ENCODE measurements at places on chromosomes 5 and 9. TPM values are rescaled to one million over a fixed set of nuclear protein-coding genes. Genes with fewer than 3 reads are reported as not detected.

FOXD4L3 gene
- total RNA-seq, result not detected

DNA sequence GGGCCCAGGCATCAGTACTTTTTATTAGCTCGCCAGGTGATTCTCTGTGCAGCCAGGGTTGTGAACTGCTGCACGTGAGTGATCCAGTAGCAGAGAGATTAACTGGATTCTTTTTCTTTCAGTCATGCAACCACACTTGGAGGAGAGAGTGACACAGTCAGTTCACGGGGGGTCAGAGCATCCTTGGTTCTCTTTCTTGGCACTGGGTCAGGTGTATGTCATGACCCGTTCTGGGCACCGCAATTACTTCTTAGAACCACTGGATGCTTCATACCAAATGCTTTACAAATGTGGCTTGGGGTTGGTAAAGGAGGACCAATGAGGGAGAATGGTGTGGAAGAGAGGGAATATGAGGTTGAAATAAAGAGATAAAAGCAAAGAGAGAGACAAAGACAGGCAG lies 368.7 kb downstream of the MLLT3 start:
- H3K27ac ChIP-seq, result no peak overlapping the region
- H3K4me1 ChIP-seq, result no peaks in the 10 kb centered on the region
- H3K27me3 ChIP-seq, result peaks cover 4% of the 10 kb centered on the region
- DNase-seq, result no peak
- H3K4me3 ChIP-seq, result no peak overlapping the region

GRCh38 chr9:4020038-4020754 lies 279.7 kb downstream of the GLIS3 start:
- H3K27me3 ChIP-seq, result peaks cover 7% of the 10 kb centered on the region
- no peak overlapping the region for H3K4me3 ChIP-seq
- DNase-seq, result no peak
- peaks cover 14% of the 10 kb centered on the region for H3K4me1 ChIP-seq

TMEM171 gene
- total RNA-seq, result 1.3 TPM

DNA sequence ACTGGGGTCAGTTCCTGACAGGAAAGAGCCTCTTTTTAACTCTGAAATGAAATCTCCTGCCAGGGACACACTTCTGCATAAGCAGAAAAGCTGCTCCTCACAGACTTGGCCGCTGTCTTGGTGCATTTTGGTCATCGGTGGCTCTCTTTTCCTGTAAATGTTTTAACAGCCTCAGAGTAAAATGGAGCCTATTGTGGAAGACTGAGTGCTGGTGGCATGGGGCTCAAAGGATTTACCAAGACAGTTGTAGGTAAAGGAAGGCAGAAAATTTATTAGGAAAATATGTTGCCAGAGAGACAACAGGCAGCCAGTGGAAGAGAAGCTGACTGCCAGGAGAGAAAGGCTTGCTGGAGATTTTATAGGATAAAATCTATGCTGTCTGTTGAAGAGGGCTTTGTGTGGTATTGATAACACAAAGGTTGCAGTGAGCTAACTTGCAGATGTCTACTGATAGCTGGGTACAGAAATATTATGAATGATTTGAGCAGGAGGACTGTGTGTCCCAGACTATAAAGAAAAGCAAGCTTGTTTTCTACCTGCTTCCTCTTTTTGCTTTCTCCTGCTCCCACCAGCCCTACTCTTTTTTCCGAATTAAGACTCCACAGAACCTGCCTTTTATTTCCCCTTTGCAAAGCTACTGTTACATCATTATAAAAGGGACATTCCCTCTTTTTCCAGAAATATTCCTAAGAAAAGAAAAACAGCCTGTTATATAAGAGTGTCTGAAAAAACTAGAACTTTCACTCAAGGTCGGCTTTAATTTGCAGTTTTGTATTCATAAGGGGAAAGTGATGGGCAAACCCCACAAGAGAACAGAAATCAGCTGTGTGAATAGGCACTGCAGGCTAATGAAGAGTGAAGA lies 27.9 kb upstream of the IFNA14 start:
- no peaks in the 10 kb centered on the region for H3K36me3 ChIP-seq
- peaks cover 43% of the 10 kb centered on the region for H3K27me3 ChIP-seq
- no peaks in the 10 kb centered on the region for H3K4me1 ChIP-seq
- H3K4me3 ChIP-seq, result no peak overlapping the region
- no peak for DNase-seq

DNA sequence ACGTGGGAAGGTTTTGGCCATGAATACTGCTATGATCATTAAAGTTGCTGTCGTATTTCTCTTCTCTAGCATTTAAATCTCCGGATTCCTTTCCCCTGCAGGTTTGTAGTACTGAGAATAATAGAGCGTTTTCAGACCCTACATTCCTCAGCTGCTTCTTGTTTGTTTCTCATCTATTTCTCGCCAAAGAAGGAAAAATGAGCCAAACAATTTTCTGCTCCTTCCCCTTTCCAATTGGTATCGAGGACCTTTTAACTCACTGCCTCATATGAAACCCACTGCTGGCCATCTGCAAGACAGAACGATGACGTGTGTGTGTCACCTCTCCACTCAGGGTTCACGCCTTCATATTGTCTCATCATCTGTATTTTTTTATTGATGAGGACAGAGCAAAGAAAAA lies 689.4 kb upstream of the WWC1 start:
- H3K4me3 ChIP-seq, result no peak overlapping the region
- DNase-seq, result no peak
- peaks cover 4% of the 10 kb centered on the region for H3K36me3 ChIP-seq
- no peak overlapping the region for H3K27ac ChIP-seq

DNA sequence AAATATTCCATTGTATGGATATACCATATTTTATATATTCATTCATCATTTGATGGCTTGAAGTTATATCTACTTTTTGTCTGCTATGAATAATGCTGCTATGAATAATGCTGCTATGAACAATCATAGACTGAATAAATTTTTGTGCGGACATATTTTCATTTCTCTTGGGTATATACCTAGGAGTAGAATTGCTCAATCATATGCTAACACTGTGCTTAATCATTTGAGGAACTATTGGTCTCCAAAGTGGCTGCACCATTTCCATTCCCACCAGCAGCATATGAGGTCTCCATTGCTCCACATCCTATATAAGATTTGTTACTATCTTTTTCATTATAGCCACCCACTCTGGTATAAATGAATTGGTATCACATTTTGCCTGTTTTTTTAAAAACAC lies 18.3 kb upstream of the TEK start:
- H3K27me3 ChIP-seq, result peaks cover 3% of the 10 kb centered on the region
- H3K4me3 ChIP-seq, result no peak overlapping the region
- DNase-seq, result no peak
- H3K4me1 ChIP-seq, result no peaks in the 10 kb centered on the region
- no peaks in the 10 kb centered on the region for H3K36me3 ChIP-seq
- H3K27ac ChIP-seq, result no peak overlapping the region

DNA sequence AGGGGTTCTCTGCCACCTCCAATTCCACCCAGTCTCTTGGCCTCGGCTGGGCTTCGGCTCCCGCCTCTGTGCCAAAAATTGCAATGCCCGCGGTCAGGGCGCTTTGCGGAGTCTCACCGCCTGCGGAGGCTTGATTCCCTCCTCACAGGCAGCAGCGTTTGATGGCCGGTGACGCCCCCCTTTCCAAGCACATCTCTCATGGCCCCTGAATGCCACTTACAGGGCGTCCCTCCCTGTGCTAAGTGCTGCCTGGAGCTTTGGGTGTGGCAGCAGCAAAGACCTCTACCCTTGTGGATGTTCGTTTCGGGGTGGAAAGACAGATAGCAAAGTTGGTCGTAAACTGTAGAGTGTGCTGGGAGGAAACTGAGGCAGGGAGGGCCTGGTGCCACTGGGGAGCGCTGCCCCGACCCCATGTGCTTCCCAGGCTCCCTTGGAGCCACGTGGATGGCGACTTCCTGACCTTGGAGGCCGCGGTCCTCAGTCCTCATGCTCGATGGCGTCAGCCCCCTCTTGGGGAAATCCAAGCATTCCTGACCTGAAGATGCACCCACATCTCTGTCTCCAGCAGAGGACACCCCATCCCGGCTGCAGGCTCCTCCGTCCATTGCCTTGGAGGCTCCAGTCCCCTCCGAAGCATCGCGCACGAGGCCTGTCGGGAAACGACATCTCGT lies 249.2 kb upstream of the IRX4 start:
- no peaks in the 10 kb centered on the region for H3K36me3 ChIP-seq
- H3K4me1 ChIP-seq, result peaks cover 23% of the 10 kb centered on the region
- no peak overlapping the region for H3K4me3 ChIP-seq

DNA sequence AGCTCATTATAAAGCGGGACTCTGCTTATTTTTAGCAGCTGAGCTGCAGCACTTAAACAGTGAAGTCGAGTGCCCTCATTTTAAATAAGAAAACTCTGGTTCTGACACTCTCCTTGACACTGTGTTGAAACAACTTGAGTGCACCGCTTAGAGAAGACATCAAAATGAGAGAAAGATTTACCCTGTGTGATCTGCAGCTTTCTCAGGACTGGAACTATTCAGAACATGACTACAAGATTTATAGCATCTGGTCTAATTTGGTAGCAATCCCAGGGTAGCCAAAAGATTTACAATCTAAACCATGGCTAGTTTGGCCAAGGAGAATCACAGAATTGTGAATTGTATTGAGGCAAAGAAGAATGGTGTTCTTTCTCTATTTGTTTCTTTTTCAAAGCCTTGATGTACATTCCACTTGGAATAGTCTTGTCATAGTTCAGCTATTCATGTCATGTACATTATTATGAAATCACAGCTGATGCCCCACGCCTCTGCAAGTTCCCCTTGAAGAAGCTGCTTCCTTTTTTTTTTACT lies 38.7 kb downstream of the PLEKHG4B start:
- no peak overlapping the region for H3K4me3 ChIP-seq
- peaks cover 5% of the 10 kb centered on the region for H3K4me1 ChIP-seq
- H3K36me3 ChIP-seq, result peaks cover 28% of the 10 kb centered on the region
- no peaks in the 10 kb centered on the region for H3K27me3 ChIP-seq
- no peak for DNase-seq

- no peaks in the 10 kb centered on the region for H3K36me3 ChIP-seq
- H3K27me3 ChIP-seq, result no peaks in the 10 kb centered on the region
- H3K4me1 ChIP-seq, result no peaks in the 10 kb centered on the region
- H3K27ac ChIP-seq, result no peak overlapping the region
- DNase-seq, result peak; percentile 32
- H3K4me3 ChIP-seq, result no peak overlapping the region
Observed at GRCh38 chr5:179381691-179382090, 36.4 kb upstream of the ADAMTS2 start.

DNA sequence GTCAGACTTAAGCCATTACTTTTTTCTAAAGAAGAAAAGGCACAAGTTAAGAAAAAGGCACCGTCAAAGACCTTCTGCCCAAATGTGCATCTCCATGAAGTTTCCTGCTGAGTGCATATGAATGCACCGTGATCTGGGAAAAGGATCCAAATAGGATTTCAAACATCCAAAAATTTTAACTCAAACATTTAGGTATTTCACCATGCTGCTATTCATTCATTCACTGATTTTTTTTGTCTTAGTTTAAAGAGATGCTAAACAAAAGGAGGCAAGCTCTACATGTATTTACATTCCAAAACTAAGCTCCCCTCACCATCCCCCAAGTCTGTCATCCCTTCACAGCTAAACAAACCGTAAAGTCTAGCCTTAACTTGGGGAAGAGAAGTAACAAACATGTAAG lies 291.9 kb downstream of the ARL15 start:
- H3K27me3 ChIP-seq, result no peaks in the 10 kb centered on the region
- H3K36me3 ChIP-seq, result peaks cover 15% of the 10 kb centered on the region
- DNase-seq, result no peak
- H3K4me3 ChIP-seq, result no peak overlapping the region

FOXD1 gene
- 1.3 TPM for total RNA-seq

- H3K4me1 ChIP-seq, result peaks cover 17% of the 10 kb centered on the region
- H3K4me3 ChIP-seq, result no peak overlapping the region
- no peak for DNase-seq
- H3K36me3 ChIP-seq, result no peaks in the 10 kb centered on the region
Observed at GRCh38 chr5:170383227-170383626, 5.9 kb downstream of the KCNMB1 start.

- DNase-seq, result no peak
- H3K27ac ChIP-seq, result peak overlapping the region; percentile 49
- H3K27me3 ChIP-seq, result peaks cover 10% of the 10 kb centered on the region
- H3K4me1 ChIP-seq, result peaks cover 37% of the 10 kb centered on the region
- H3K36me3 ChIP-seq, result peaks cover 4% of the 10 kb centered on the region
- H3K4me3 ChIP-seq, result peak overlapping the region; percentile 92
Observed at GRCh38 chr9:34990908-34991606, 1.5 kb downstream of the DNAJB5 start.
